Astrocyte of the spinal cord (primary cell): ENCODE measurements at places on chromosomes 5 and 9.

DNA sequence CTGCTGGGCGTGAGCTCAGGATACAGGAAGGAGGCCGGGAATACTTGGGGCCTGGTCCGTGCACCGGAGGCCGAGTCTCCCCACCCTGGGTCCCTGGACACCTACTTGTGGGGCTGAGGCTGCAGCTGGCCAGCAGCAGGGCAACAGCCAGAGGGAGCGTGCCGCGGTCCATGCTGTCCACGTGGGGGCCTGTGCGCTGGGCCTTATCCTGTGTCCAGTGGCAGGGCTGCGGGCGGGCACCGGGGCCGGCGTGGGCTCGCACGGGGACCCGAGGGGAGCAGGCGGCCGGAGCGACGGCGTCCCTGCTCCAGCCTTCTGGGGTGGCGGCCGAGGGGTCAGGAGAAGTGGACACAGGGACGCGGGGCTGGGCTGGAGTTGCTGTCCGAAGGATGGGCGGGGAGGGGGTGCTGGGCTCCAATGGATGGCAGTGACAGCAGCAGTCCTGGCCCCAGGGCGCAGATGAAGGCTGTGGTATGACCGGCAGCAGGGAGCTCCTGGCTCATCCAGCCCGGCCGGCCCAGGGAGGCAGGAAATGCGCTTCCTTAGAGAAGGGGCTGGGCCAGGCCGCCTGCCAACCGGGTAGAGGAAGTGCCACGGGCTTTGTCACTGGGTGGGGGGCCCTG, at the start of gene ENG:
Gene ENG (minus strand): TSS at position 475 of the 623 bp plus-strand sequence. CDS start 303 bp downstream, at position 172.
- DNase-seq = peak; percentile 56

- DNase-seq = peak; percentile 93
These were observed 51.0 kb downstream of the IARS1 start for GRCh38 chr9:92242260-92243136.

GRCh38 chr9:10534850-10535249, 78.0 kb downstream of the PTPRD start:
- DNase-seq = no peak

DNA sequence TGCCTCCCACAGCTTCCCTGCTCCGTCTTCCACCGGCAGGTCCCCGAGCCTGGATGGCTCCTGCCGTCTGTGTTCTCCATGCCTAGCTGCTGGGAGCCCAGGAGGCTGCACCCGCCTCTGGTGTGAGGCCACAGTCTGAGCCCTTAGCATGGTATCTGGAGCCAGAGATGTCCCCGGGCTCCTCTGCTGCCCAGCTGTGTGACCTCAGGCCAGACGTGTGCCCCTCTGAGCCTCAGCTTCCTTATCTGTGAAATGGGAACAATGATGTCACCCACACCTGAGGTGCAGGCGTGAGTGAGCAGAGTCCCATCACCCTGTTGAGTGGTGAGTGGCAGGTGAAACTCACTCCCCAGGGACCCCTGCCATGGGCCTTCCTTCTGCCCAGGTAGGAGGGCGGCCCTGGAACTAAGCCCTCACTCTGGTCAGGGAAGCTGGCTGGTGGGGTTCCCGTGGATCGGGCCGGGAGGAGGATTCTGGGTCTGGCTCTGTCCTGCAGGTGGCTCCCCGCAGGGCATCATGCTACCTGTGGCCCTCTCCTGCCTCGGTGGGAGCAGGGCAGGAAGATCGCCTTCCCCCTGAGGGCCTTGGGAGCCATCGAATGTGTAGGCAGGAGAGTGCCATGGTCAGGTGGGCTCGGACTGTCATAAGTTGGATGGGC, 239.0 kb downstream of the PBX3 start:
- no peak for DNase-seq

DNA sequence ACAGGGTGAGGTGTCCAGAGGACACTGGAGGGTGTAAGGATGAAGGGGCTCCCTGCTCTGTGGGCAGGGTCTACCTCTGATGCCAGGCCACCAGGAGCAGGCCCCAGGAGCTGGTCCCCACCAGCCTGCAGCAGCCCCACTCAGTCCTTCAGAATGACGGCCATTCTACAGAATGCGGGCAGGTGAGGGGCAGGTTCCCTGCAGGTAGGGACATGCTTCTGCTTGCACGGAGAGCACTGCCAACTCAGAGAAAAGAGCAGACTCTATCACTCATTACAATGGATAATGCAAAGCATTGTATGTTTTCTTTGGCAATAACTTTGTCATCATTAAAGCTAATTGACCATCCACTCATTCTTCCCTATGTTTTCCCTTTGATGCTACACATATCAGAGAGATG, 39.0 kb downstream of the DDX31 start:
- no peak for DNase-seq

DNA sequence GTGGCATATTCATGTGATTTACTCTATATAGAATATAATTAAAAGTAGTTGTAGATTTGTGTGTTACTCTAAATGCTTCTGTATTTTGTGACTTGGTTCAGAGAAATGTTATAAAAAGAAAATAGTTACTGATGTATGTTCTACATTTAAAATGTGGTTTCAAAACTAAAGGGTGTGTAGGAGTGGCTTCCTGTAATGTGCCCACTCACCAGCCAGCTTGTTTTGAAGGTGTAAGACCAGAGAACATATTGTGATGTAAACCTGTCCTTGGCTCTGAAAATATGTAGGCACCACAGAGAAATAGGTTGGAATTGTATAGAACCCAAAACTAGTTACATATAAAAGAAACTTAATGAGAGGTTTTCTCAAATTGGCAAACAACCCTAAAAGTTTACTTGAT, 51.2 kb upstream of the ARRDC3 start:
- DNase-seq = no peak

DNA sequence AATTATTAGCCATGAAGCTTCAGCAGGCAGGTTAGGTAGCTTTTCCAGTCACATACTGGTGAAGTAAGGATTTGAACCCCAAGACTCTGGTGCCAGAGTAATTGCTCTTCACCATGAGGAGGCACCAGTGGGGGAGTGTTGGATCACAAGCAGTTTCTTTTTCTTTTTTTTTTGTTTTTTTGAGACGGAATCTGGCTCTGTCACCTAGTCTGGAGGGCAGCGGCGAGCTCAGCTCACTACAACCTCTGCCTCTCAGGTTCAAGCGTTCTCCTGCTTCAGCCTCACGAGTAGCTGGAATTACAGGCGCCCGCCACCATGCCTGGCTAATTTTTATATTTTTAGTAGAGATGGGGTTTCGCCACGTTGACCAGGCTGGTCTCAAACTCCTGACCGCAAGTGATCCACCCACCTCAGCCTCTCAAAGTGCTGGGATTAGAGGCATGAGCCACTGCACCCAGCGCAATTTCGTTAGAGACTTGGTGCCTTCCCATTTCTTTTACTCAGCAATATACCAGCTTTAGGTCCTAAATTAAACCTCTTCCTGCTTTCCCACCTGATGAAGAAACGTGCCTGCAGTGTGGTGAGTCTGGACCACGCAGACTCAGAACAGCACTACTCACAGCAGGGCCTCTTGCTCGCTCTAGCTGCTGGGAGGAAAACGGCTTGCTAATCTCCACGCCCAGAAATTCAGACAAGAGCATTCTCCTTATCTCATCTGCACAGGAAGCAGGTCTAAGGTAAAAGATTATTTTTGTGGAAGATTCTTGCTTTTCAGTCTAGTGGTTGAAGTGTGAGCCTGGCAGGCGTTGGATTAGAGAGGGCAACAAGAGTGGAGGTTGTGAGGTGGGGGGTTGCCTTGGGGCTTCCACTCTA, at the start of gene S100Z:
Gene S100Z (plus strand): TSS at position 596 of the 873 bp plus-strand sequence. CDS start 25,346 bp downstream, outside the sequence.
- no peak for DNase-seq

GRCh38 chr9:87869082-87869481, 13.6 kb upstream of the SPATA31E1 start:
- DNase-seq = no peak

- peak; percentile 44 for DNase-seq
These were observed at the start of gene ANKDD1B for GRCh38 chr5:75611311-75612225. ANKDD1B (plus strand) TSS chr5:75611453; CDS start chr5:75611635, 182 bp downstream.

DNA sequence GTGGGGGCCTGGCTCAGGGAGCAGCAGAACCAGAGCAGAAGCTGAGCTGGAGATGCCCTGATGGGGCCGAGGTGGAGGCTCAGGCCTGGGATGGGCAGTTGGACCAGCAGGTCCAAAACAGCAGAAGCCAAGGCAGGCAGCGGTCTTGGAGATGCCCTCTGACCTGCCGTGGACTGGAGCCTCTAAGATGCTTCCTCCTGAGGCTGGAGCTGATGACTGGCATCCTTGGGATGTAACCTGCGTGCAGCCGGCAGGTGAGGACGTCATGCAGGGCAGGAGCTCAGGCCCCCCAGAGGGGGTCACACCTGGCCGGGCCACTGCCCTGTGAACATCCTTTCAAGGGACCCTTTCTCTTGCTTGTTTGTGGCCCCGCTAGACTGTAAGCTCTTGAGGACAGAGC, 162.0 kb downstream of the RGS3 start:
- DNase-seq = no peak

DNA sequence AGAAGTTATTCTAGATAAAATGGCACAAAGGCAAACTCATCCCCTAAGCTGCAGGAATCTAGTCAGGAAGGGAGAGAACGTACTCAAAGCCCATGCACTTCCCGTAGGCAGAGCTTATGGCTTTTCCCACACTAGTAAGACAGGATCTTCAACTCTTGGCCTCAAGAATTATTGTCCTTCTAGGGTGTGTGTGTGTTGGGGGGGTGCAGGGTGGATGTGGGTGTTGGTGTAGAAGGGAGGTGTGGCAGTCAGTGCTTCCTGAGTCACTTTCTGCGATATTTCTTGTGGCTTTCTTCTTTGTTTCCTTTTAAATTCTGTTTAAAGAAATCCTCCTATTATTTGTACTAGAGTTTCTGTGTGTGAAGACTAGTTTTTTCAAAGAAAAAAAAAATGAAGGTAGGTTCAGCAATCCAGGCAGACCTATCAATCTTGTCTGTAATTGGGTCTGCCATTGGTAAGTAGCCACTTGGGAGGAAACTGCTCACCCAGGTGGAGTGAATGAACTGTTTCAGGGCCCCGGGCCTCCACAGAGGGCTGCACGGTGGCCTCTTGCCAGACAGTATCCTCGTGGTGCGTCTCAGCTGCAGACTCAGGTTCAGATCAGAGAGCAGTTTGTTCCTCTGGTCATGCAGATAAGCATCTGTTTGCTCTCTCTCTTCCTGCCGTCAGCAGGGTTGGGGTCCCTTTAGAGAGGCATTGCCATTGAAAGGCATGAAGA, 131.9 kb downstream of the NPR3 start:
- DNase-seq = no peak
